ENCODE measurements at places on chromosomes 4 and X.

DNA sequence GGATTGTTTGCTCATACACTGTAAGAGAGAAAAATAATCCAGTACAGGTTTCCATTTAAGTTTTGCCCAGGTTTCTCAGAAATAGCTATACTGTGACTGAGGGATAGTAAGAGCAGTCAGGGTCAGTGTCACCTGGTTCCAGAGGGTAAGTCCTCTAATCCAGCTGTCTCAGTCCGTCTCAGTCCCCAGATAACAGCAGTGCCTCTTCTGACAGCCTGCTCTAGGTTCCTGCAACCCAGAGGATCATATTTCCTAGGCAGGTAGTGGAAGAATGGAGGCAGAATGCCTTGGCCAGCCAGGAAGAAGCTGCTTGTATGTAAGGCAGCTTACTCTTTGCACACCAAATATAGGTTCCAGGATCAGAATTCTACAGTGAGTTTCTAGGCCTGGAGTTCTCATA is 22.6 kb upstream of the GNRHR start:
- DNase-seq: no peak

DNA sequence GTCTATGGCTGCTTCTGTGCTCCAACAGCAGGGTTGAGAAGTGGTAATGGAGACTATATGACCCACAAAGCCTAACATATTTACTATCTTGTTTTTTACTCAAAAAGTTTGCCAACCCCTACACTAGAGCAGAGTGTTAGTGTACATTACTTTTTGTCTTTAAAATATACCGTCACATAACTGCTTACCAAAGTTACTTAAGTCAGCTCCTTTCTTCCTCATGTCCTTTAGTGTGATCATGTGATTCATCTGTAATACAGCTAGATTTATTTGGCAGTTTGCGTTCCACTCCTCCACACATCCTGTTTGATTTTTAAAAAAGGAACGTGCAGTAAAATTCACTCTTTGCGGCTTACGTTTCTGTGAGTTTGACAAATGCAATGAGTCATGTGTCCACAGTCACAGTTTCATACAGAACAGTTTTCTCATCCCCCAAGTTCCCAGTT is 162.4 kb upstream of the GPRIN3 start:
- no peak for DNase-seq

- DNase-seq: no peak
These were observed 52.1 kb downstream of the IDS start for GRCh38 chrX:149453030-149453429.

- no peak for DNase-seq
These were observed 13.5 kb downstream of the PRKX start for GRCh38 chrX:3699821-3700381.

- DNase-seq: no peak
These were observed 115.7 kb upstream of the MAP3K15 start for GRCh38 chrX:19630776-19631707.

- DNase-seq: no peak
These were observed 39.5 kb downstream of the HOPX start for GRCh38 chr4:56641494-56642051.

DNA sequence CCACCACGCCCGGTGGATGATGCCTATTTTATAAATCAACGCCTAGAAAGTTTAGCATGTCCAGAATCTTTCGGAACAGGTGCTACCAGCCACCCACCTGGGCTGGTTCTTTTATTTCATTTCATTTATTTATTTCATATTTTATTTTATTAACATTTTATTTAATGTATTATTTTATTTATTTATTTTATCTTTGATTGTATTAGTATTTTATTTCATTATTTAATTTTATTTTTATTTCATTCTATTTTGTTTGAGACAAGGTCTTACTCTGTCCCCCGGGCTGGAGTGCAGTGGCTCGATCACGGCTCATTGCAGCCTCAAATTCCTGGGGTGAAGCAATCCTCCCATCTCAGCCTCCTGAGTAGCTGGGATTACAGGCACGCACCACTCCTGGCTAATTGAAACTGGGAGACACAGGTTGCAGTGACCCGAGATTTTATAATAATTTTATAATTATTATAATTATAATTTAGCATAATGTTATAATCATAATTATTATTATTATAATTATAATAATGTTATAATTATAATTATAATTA is 187.2 kb downstream of the SHOX start:
- no peak for DNase-seq

DNA sequence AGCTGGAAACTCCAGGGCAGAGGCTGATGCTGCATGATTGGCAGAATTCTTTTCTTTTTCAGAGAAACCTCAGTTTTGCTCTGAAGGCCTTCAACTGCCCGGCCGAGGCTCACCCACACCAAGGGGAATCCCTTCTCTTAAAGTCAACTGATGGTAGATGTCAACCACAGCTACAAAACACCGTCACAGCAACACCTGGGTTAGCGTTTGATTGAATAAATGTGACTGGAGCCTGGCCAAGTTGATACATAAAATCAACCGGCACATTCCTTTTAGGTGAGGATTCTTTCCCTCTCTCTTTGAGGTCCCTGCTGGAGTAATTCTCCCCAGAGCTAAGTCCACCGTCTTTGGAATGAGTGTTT is 15.2 kb upstream of the KIAA0232 start:
- DNase-seq: no peak

DNA sequence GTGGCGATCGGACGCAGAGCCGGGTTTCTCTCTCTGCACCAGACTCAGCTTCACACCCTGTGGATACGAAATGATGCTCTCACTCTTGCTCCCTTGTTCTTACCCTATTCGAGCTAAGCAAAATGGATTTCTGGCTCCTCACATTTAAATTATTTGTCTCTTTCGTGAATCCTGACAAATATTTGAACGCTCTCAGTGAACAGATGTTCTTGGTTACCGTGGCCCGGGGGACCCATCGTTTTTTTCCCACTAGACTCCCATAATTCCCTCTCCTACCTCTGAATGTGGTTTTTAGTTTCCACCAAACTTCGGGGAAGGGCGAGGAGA is 630 bp downstream of the SMARCA5 start:
- no peak for DNase-seq

DNA sequence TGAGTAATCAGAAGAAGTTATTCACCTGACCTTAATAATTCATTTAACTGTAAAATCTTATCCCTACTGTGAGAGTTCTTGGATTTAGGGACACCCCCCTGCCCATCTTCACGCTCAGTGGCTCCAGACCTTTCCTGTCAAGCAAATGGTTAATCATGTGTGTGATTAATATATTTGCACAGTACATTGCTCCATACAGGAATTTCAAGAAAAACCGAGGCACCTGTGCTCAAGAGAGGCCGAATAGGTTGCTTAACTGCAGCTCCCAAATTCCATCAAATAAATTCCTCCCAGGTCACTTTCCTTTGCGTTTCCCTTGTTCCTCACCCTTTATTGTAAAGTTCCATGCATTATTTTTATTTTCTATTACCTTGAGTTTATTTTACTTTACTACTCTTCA is 119.5 kb downstream of the STOX2 start:
- no peak for DNase-seq

DNA sequence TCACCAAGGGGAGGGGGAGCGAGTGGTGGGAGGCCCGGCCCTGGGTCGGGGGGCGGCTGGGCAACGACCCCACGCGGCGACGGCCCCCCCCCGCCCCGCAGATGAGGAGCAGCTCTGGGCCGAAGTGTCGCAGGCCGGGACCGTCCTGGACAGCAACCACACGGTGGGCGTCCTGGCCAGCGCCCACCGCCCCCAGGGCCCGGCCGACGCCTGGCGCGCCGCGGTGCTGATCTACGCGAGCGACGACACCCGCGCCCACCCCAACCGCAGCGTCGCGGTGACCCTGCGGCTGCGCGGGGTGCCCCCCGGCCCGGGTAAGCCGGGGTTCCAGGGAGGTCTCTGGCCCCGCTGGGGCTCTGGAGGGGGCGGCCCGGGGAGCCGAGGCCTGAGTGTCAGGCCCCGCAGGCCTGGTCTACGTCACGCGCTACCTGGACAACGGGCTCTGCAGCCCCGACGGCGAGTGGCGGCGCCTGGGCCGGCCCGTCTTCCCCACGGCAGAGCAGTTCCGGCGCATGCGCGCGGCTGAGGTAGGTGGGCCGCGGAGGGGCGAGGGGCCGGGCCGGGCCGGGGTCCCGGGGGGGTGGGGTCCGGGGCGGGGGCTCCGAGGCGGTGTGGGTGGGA is 8.7 kb upstream of the FGFRL1 start:
- no peak for DNase-seq

DNA sequence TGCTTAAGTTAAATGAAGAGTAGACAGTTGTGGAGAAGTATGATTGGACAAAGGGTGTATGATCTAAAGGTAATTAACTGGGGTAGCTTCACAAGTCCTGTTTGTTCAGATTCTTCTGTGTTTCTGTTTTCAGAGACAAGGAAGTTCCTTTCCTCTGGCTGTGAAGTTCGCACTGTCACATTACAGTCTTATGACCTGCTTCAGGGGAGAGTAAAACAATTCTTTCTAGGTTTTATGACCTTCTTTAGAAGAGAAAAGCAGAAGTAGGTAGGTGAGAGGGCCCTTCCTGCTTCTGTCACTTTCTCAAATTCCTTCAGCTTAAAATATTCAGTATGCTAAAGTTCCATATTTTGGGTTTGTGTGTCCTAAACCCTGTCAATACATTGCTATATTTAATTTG is 211.9 kb downstream of the SOX3 start:
- DNase-seq: no peak

DNA sequence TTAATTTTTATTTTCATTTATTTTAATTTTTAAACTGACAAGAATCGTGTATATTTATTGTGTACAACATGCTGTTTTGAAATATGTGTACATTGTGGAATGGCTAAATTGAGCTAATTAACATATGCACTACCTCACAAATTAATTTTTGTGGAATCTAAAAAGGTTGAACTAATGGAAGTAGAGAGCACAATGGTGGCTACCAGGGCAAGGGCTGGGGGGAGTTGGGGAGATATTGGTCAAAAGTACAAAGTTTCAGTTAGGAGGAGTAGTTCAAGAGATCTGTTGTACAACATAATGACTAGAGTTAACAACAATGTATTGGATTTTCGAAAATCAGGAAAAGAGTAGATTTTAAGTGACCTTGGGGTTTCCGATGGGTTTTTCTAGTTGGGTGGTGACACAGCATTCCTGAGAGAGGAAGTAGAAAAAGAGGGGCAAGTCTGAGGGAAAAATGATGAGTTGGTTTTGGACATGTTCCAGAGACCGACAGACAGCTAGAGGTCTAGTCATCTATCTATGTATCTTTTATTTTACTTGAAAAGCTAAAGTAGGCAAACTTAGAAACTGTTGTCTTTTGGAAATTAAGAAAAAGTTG is 23.2 kb downstream of the APOO start:
- DNase-seq: no peak

DNA sequence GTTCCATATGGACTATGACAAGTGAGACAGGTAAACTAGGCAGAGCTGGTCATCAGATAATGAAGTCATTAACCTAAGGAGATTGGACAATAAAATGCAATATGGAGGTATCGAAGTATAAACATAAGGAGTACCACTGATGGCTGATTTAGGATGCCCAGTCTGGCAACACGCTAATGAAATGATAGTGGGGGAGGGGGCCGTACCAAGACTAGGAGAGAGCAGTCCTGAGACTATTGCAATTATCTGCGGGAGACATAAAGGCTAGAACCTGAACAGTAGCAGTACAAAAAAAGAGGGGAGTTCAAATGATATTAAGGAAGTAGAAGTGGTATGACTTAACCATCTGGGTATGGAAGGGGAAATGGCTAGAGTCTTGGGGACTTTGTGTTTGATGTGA is 2.3 kb downstream of the F9 start:
- DNase-seq: no peak

DNA sequence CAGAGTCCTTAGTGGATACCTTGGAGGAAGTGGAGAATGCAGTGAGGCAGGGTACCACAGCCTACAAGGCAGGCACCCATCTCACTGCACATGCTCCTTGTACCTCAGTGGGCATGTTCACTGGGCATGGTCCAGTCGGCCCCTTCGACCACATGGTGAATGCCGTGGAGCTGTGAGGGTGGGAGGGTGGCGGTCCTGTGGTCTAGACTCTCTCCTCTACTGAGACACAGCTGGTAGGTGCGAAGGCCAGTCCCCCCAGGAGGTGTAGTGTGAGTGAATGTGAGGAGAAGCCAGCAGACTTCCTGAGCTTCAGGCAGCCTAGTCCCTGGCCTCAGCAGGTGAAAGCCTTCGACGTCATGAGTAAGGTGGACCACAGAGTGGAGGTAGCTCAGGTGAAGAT is 12.2 kb downstream of the XAGE2 start:
- DNase-seq: no peak

DNA sequence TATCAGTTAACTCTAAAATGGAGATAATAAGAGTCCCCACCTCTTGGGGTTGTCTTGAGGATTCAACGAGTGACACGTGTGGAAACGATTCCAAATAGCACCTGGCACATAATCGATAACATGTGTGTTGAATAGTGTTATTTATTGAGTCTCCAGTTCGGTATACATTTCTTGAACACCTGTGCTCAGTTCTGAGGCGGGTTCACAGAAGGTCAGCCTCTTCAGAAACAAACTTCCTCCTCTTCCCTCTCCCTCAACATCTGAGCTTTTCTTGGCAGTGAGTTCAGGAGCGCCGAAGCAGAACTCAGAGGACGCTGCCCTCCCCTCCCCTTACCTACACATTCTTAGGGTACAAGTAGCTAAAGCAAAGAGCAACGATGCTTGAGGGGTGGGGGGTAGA is 934 bp downstream of the PDHA1 start:
- DNase-seq: no peak

DNA sequence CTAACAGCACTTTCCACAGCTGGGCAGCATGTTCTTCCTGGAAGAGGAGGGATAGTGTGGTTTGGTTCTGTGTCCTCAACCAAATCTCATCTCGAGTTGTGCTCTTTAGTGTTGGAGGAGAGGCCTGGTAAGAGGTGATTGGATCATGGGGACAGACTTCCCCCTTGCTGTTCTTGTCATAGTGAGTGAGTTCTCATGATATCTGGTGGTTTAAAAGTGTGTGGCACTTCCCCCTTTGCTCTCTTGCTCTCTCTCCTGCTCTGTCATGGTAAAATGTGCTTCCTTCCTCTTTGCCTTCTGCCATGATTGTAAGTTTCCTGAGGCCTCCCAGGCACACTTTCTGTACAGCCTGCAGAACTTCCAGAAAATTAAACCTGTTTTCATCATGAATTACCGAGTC is 133.7 kb upstream of the NDP start:
- no peak for DNase-seq

- no peak for DNase-seq
These were observed 105.3 kb downstream of the DTHD1 start for GRCh38 chr4:36386691-36387090.

DNA sequence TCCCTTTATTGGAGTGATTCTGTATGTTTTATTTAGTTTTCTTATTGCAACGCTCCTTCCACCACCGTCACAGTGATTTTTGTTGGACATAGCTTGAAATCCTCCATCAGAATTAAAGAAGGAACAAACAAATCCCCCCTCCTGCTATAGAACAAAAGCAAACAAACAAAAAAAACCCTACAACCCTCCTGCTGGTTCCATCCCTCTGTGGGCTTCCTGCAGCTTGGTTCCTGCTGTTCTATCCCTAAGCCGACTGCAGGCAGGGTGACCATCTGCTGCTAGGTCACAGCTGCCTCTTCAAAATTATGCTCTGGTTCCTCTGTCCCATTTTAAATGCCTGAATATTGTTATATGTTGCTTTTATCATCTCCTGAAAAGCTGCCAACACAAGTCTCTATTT is 116.8 kb upstream of the AGA start:
- DNase-seq: no peak

All from activated T-cell treated with anti-CD3 and anti-CD28 coated beads, Interleukin-2, amount 50 U/mL, for 4 hours (primary cell).